ENCODE measurements at places on chromosomes 6 and 20.

- no peak for DNase-seq
Measured at GRCh38 chr6:26064619-26065257, 22.5 kb upstream of the HFE start.

GRCh38 chr6:308768-309167, 16.5 kb downstream of the DUSP22 start:
- no peak for DNase-seq

DNA sequence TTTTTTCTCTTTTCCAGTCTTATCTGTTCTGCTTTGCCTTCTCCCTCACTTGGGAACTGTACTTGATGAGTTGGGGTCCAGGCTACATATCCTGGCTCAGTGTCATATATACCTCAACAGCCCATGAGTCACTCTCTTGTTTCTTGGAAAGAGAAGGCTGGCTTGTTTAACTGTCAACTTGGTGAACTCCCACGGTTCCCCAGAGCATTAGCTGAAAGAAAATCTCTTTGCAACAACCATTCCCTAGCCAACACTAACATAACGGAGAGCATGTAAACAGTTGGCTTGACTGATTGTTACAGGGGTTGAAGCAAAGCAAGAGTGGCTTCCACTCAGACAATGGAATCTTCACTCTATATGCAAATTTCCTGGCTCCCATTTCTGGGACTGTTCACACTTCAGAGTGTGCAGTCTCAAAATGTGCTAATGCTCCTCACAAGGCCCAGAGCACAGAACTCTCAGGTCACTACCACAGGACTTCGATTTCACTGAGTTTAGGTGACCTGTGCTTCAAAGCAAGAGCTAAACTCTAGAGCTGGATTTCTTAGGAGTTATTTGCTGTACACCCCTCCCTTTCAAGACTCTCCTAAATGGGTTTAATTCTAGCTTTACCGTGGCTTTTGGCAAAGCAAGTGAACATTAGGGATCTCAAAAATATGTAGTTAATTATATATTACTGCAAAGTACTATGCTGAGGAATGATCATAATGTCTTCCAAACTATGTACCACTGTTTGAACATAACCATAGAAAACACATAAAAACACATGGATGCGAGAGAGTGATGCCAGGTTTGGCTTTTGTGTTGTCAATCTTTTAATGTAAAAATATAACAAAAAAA, 609.8 kb downstream of the RFPL4B start:
- DNase-seq = no peak

- DNase-seq = no peak
Measured at GRCh38 chr6:45472382-45472781, 94.6 kb upstream of the SUPT3H start.

GRCh38 chr6:155406801-155407200, 48.8 kb downstream of the NOX3 start:
- no peak for DNase-seq

DNA sequence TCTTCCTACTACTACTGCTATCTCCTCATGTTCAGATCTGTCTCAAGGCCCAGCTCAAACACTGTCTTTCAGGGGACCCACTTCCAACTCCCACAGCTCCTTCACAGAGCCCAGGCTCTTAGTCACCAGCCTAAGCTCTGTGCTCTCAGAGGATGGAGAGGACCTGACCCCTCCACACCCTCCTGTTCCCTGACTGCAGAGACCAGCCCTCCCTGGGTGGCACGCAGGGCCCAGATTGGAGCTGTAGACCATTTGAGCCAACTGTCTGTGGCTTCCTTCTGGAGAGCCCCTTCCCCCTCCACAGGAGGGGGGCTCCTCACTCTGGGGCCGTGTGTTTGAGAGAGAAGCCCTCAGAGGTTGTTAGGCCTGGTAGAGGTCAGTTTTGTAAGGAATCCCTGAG, 9.8 kb downstream of the SNPH start:
- DNase-seq = no peak

DNA sequence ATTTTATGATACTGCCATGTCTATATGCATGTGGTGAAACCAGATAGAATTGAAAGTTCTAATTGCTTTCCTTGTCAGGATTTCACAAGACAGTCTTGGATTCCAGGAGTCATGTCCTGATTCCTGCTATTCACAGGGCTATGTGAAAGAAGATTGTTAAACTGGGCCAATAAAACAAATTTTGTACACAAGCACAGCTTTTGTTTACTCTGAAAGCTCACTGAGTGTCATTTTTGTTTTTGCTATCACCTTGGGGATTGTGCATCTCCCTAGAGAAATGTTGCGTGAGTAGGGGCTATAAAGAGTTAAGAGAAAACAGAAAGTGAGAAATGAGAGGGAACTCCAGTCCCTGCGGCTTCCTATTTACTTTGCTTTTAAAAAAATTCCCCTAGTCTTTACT, 627.5 kb downstream of the PKHD1 start:
- DNase-seq = no peak

DNA sequence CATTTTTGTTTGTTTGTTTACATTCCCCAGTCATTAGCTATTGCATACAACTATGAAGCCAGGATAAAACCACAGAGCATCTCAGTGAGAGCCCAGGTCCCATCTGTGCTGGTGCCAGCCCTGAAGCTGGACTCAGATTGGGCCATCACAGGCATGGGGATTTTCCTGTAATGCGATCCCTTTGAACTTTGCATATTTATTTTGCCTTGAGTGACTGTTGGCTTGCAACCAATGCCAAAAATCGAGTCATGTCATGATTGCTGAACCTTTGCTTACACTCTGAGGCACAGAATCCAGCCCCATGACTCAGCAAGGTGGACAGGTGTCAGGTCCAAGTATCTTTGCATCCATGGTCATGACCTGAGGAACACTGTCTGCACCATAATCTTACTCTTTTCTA, 46.2 kb upstream of the GGTLC1 start:
- DNase-seq = no peak

DNA sequence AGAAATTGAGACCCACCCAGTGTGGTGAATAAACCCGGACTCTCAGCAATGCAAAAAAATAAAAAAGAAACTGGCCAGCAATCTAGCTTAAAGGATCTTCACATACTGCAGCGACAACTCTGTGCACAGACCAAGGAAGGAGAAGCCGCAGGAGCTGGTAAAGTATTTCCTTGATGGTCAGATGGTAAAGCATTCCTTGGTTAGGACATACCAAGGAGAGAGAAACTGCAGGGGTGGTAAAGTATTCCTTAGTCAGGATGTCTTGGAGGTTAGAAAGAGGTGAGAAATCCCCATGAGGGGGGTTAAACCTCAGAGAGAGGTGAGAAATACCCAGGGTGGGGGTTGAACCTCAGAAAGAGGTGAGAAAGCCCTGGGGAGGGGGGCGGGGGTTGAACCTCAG, 86.8 kb downstream of the PLG start:
- DNase-seq = no peak

DNA sequence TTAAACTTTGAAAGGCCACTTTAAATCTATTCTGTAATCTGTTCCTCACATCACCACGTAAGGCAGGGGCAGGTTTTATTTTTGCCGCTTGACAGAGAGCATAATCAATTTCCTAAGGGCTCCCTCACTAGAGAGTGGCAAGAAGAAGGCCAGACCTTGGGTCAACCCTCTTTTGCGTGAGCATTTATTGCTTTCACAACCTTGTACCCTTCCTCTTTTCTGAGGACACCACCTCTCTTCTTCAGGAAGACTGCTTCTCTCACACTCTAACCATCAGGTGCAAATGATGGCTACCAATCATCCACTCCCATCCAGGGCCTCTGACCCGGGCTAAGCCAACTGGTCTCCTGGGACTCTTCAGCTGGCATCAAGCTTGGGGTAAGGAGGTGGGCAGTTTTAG, 25.2 kb upstream of the QKI start:
- no peak for DNase-seq

- DNase-seq = no peak
Measured at GRCh38 chr6:109874086-109874485, 104.0 kb upstream of the GPR6 start.

GRCh38 chr6:158505194-158505593, 54.7 kb upstream of the TMEM181 start:
- DNase-seq = no peak

Measured in substantia nigra (tissue), 51 donors.